ENCODE measurements at places on chromosomes 13 and 19.
A peak's percentile ranks its signal among the peaks of the same experiment; 100 is the strongest.

DNA sequence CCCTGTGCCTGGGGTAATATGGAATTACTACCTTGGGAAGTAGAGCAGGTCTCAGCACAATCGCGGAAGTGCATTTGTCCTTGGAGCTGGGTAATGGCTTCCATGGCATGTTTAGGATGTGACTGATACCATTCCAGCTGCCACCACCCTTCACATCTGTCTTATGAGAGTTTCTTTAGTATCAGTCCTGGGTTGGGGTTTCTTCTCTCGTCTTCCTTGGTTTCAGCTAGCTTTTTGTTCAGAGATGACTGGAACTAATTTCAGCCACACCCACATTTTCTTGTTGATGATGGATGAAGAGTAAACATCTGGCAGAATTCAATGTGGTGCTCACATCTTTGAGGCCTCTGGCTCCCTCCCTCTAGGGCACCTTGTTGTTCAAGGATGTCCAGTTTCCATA lies 212.9 kb upstream of the SOX21 start:
- no peak for DNase-seq

DNA sequence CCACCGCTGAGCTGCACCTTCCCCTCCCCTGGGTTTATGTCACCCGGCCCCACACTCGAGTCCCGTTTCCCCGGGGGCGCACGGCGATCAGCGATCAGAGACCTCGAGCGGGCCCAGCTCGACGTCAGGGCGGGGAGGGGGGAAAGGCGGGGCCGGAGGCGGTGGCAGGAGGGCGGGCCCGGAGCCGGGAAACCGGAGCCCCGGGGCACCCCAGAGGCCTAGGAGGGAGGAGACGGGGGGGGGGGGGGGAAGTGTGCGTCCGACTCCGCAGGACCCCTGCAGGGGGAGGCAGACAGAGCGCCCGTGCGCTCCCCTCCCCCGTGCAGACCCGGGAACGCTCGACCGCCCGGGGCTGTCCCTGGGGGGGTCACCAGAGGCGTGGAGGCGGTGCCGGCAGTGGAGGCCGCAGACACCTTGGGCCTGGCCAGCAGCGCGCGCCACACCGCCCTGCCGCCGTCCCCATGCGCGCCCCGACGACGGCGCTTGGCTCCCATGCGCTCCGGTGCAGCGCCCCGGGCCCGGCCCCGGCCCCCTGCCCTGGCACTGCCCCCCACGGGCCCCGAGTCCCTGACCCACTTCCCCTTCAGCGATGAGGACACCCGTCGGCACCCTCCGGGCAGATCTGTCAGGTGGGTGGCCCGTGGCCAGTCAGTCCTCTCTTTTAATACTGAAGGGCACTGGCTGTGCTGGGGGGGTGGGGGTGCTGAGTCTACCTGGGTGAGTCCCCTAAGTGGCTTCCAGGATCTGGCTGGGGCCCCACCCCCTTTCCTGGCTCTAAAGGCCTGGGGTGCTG lies 11.8 kb downstream of the PDE4A start:
- DNase-seq: no peak

GRCh38 chr13:20826843-20827560 lies 53.2 kb upstream of the EEF1AKMT1 start:
- no peak for DNase-seq

DNA sequence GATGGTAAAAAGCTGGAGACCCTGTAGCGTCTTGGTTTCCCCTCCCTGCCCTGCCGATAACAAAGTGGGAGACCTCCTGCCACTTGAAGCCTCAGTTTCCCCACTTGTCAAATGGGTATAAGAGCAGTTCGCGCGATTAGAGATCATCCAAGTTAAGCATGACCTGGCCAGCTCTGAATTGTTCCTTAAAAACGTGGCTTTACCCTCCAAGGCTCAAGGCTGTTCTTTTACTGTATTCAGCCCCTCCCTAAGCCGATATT lies 421 bp downstream of the TNPO2 start:
- DNase-seq: no peak

DNA sequence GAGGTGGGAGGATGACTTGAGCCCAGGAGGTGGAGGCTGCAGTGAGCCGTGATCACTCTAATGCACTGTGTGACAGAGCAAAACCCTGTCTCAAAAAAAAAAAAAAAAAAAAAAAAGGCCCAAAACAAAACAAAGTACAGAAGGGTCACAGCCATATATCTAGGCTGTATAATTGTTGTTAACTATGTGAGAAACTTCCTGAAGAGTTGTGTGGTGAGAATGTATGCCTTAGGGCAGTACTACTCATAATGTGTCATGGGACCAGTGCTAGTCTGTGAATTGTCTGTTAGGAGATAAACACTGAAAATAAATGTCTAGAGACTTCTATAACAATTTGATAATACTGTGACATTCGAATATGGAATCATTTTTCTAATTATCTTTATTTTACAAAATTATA lies 43.1 kb downstream of the PAN3 start:
- no peak for DNase-seq

GRCh38 chr13:30415430-30416030 lies 6.8 kb upstream of the UBE2L5 start:
- DNase-seq: no peak

DNA sequence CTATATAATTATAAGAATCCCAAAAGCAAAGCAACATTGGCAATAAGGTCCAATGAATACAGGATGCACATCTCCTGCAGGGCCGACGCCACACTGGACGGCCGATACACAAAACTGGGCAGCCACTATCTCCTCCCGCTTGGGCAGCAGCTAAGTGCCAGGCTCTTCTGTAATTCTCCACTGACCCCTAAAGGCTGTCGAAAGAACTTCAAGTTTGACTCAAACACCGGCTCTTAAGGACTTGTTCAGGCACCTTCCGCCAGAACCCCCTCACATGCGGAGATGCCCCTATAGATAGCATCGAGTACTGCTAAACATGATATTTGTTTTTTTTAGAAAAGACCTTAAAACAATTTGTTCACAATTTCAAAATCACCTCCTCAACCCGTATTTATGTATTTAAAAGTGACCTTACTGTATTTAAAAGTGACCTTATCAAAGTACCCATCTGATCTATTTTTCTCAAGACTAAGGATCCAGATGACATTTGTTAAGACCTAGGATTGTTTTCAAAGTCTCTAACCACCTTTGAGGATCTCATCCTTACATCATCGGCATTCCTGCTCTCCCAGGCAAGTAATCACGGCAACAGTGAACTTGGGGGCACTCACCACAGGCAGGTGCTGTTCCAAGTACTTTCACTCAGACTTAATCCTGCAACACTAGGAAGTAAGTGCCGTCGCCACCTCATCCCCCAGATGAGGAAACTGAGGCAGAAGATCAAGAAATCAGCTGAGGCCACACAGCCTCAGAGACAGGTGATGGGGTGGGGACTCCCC lies 77.8 kb downstream of the TUBGCP3 start:
- DNase-seq: peak; percentile 70

DNA sequence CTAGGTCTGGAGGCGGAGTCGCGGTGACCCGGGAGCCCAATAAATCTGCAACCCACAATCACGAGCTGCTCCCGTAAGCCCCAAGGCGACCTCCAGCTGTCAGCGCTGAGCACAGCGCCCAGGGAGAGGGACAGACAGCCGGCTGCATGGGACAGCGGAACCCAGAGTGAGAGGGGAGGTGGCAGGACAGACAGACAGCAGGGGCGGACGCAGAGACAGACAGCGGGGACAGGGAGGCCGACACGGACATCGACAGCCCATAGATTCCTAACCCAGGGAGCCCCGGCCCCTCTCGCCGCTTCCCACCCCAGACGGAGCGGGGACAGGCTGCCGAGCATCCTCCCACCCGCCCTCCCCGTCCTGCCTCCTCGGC lies at the start of gene SLC5A5:
Gene SLC5A5, plus strand, starts transcription at position 68 of the 373 bp plus-strand sequence. CDS start 375 bp downstream, outside the sequence.
- DNase-seq: no peak

DNA sequence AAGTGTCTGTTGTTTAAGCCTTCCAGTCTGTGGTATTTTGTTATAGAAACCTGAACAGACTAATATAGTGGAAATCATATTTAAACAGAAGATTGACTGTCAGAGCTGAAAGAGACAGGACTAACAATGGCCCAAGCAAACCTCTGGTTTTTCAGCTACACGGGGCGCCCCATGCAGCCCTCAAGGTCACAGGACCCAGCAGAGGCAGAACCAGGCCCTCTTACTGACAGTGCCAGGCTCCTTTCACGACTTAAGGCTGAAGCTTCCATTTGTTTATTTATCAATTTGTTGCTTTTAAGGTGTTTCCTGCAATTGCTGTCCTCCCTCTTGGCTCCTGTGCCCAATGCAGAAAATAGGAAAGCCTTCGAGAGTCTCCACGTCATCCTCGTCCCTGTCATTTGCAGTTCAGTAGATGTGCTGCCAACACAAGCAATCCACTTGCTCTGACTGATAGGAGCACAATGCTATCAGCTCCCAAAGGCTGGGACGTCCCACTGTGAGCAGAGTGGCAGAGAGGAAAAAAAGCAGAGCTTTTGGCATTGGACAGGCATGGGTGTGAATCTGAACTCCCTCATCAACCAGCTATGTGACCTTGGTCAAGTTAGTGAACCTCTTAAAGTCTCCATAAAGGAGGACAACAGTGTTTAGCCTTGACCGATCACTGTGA lies 10.5 kb upstream of the SLC7A1 start:
- DNase-seq: no peak

GRCh38 chr19:16064209-16064889 lies 11.9 kb upstream of the TPM4 start:
- DNase-seq: no peak

DNA sequence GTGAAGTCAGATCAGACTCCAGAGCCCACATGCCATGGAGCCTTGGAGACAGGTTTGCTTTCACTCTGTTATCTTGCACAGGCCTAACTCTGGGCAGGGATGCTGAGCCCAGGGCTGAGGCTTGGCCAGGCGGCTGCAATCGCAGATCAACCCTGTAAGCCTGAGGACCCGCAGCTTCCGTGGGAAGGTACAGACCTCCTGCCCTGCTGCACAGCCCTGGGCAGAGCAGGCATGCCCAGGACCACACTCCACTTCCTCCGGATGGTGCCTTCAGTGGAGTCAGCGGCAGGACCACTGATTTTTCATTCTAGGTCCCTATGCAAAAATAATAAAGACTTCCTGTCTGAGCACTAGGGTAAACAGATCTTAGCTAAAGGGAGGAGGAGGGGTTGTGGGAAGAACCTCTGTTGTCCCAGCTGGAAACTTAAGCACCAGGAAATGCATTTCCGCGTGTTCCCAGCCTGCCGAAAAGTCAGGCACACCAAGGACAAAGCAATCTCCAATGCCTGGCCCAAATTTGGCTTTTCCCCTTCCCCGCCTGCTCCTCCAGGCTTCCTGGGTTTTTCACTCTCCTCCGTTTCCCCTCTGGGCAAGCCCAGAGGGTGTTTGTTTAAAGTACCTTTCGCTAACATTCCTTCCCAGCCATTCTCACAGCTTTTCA lies 87.3 kb downstream of the KCTD15 start:
- DNase-seq: no peak

DNA sequence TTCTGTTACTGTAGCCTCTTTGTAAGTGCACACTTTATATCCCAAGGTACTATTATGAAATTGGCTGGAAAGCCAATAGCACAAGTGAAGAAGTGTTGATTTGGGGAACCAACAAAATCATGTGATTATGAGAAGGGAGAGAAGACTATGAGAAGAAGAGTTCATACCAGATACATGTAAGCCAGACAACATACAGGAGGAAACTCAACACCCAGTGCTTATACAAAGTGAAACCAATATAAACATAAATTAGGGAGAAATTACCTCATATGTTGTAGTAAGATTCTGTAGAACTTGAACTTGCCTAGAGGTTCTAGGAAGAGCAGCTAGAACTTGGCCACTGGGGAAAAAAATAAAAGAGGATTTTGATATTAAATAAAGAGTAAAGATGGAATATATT lies 17.4 kb downstream of the CPB2 start:
- no peak for DNase-seq

DNA sequence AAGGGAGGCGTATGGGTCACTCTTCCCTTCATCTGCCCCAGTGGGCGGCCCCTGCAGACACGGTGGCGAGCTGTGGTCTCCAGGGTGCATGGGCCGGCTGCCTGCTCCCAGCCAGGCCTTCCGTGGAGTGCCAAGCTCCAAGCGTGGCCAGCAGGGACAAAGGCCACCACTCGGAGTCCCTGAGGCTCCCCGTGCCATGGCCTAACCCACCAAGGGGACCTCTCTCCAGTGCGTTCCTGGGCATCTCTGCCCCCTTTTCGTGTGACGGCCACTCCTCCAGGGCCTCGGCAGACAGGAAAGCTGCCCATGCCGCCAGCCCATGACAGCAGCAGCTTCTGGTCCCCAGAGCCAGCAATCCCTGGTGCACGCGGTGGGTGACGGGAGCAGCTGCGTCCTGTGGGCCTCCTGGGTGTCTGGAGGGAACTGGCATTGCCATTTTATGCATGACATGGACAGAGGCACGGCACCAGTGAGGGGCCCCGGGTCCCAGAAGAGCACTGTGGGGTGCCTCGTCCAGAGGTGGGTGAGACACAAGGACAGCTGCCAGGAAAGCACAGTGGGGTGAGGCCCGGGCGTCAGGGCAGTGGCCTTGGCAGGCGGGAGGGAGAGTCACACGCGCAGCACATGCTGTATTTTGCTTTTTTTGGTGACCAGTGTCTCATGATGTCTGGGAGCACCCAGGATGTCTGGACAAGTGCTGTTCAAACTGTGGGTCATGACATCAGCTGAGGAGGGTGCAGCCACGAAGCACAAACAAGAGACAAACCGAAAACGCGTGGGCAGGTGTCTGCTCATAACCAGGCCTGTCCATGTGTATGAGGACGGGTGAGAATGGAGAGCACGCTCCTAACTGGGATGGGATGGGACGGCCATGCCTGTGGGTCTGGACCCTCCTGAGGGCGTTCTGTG lies 32.3 kb downstream of the CEBPG start:
- DNase-seq: no peak

DNA sequence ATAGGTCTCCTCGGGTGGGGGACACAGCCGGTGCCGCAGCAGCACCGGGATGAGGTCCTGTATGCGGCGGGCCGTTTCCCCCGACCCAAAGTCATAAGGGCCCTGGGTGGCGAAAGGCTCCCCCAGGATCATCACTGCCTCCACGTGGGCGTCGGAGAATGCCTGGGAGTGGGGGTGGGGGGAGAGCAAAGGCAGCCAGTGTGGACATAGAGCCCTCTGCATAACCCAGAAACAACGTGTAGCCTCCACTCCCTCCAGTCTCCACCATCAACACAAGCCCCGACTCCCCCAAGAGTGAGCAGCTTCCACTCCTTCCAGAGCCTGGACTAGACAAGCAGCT lies 1.7 kb upstream of the NUMBL start:
- no peak for DNase-seq

DNA sequence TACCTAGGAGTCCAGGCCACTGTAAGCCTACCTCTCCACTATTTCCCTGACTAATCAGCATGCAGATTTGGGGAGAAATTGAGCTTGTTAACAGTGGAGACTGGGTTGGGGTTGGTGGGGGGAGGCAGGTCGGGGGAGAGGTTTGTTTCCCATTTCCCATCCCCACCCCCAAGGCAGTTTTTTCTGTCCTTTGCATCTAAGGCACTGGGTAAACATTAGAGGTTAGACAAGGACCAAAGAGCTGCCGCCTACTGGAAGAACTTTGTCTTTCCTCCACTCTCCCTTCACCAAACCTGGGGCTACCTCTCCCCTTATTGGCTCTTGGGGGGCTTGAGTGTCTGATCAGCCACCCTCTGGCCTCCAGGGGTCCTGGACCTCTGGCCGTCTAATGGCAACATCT lies 953 bp downstream of the KCNN4 start:
- no peak for DNase-seq
